Esophagus squamous epithelium (tissue), 5 donors: ENCODE measurements at places on chromosomes 5 and 9.
A peak's percentile ranks its signal among the peaks of the same experiment; 100 is the strongest.

DNA sequence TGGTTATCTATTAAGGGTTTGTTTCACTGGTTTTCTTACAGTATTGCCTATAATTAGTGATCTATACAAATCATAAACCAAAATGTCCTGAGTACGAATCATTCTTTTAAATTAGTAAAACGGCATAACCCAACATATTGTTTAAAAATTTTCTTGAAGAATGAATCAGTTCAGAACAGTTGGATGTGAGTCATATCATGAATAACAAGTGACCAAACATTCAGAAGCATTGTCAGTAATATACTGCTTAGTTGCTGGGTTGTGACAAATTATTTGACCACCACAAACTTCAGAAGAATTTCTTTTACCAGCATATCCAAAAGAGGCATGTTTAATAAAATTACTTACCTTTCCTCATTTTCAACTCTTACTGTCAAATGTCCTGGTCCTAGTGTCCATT lies 111.2 kb downstream of the UNC13B start:
- no peak for DNase-seq

DNA sequence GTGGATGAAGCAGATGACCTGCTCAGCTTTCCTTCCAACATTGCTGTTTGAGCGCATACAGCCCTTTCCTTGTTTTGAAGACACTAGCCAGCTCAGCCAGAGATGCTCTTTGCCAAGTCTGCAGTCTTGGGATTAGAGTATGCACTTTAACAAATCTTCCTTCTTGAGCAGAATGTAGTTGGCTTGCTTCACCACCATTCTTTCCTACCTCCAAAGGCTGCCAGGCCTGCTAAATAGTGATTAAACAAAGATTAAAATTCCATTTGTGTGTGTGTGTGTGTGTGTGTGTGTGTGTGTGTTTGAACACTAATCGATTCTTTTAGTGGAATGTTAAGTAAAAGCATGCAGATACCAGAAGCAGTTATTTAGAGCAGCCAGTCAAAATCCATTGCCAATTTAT lies 97.6 kb downstream of the GALNT10 start:
- DNase-seq: no peak

DNA sequence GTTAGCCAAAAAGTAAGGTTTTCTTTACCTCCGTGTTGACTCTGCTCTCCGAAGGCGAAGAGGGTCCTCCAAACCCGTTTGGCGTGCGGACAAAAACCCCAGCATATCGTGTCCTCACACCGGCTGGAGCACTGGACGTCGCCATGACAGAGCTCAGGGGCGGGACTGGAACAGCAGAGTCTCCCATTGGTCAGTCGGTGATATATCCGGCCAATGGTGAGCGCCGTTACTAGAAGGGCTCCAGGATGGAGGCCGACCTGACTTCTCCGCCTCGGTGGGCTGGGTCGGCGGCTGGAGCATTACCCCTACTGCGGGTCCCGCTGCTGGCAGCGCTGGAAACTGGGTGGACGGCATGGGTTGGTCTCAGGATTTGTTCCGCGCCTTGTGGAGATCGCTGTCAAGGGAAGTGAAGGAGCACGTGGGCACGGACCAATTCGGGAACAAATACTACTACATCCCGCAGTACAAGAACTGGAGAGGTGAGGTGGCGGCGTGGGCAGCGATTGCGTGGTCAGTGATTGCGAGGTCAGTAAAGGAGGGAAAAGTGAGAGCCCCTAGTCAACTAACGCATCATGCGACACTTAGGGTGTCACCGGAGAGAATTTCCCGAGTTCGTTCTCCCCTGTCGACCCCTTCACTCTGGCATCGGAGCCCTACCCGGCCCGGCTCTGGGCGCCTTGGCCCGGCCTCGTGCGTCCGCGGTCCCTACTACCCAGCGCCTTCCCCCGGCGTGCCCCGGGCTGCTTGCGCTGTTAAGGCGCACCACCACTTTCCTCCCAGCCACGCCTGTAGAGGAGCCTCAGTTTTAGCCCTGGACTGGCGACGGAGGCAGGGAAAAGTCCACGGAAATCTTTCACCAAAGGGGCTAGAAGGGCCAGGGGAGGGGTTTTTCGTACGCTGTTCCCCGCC lies at the start of the genes ERCC8 and NDUFAF2:
TSS of gene ERCC8 (minus strand) at position 167 of the 909 bp plus-strand sequence. CDS start at position 105, 62 bp downstream.
TSS of gene NDUFAF2 (plus strand) at position 302 of the 909 bp plus-strand sequence. CDS start at position 353, 51 bp downstream.
- peak; percentile 65 for DNase-seq

DNA sequence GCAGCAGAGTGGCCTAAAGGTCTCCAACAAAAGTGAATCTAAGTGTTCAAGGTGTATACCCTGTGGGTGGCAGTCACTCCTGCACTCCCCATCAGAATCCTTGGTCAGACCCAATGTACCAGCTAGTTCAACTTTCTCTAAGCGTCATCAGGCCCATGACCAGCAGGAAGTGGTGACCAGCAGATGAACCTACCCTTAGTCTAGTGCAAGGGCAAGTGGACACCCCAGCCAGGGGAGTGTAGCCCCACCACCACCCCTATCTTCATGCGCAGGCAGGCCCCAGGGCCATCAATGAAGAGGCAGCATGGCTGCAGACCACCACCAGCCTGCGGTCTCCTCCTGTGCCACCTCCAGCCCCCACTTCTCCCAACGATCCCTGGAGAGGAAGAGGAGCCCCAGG lies 213.1 kb downstream of the AGTPBP1 start:
- no peak for DNase-seq

DNA sequence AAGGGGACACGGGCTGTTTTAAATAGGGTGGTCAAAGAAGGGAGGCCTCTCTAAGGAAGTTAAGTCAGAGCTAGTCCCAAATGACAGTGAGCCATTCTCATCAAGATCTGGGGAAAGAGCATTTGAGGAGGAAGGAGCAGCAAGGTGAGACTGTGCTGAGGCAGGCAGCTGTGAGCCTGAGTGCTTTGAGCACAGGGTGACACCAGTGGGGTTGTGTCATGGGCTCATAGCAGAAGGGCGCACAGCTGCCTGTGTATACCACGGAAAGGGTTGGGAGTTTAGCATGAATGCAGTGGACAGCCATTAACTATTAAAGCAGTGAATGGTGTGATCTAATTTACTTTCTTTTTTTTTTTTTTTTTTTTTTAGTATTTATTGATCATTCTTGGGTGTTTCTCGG lies 19.2 kb downstream of the DMRT1 start:
- no peak for DNase-seq

DNA sequence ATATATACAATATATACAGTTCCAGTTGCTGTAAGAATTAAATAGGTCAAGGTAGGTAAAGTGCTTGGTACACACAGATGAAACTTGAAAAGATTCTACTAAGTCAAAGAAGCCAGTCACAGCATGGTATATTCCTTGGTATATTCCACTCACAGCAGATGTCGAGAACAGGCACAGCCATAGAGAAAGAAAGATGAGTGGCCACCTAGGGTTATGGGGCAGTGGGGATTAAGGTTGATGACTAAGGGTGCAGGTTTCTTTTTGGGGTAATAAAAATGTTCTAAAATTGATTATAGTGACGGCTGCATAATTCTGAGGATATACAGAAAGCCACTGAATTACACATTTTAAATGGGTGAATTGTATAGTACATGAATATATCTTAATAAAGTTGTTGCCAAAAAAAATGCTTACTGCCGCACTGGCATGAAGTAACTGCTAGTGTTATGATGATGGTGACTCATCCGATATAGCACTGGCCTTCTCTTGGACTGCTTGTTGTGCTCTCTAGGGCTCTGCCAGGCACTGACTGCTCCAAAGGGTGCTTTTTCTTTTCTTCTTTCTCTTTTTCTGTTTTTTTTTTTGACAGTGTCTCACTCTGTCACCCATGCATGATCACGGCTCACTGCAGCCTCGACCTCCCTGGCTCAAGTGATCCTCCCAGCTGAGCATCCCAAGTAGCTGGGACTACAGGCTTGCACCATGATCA lies 23.5 kb downstream of the TBC1D2 start:
- no peak for DNase-seq

- DNase-seq: no peak
Measured at GRCh38 chr5:72206994-72207393, 99.7 kb downstream of the MAP1B start.

DNA sequence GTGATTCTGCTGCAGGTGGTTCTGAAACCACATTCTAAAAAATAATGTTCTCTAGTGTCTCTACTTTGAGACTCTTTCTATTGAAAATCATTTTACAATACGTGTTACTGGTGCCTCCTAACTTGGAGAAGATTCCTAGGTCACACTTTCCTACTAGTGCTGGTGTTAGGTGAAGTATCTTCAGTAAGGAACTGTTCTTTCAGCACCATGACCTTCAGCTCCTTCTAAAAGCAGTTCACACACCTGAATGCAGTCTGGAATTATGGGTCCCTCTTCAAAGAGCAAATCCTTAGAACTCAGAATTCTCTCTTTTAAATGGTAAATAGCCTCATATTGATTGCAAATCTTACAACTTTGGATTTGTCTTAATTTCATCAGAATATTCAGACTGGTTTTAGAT lies 10.6 kb upstream of the DPYSL3 start:
- no peak for DNase-seq

- DNase-seq: no peak
Measured at GRCh38 chr9:28082671-28083070, 509.4 kb upstream of the C9orf72 start.

- no peak for DNase-seq
Measured at GRCh38 chr9:107161338-107161737, 121.7 kb upstream of the RAD23B start.

GRCh38 chr9:1222511-1222910 lies 172.4 kb downstream of the DMRT2 start:
- DNase-seq: no peak

DNA sequence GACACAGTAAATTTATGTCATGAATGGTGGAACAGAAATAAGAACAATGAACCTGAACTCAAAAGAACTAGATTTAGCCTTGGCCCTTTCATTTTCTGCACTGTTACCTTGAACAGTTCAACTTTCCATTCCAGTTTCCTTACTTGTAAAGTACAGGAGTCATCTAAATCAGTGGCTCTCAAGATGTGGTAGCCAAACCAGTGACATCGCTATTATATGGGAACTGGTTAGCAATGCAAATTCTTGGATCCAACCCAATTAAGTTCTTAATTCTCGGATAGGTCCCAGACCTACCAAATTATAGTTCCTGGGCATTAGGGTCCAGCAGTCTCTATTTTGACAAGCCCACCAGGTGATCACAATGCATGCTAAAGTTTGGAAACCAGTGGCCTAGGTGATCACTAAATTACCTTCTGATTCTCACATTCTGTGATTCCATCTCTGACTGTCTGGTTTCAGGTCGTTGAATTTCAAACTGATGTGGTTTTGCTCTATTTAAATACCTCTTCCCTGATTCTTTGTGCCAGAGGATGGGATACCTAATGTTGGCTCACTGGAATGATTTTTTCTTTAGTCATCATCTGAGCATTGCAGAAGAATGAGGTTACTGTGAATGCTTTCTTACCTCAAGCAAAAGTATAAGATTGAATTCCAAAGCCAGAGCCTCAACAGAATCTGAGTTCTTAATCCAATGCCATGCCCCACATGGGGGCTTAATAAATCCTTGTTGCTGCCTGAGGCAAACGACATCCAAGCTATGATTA lies 253.8 kb downstream of the ENC1 start:
- DNase-seq: no peak

GRCh38 chr5:179609834-179610108 lies 13.7 kb downstream of the HNRNPH1 start:
- DNase-seq: no peak

GRCh38 chr5:68196876-68197275 lies 18.7 kb upstream of the PIK3R1 start:
- DNase-seq: peak; percentile 12

DNA sequence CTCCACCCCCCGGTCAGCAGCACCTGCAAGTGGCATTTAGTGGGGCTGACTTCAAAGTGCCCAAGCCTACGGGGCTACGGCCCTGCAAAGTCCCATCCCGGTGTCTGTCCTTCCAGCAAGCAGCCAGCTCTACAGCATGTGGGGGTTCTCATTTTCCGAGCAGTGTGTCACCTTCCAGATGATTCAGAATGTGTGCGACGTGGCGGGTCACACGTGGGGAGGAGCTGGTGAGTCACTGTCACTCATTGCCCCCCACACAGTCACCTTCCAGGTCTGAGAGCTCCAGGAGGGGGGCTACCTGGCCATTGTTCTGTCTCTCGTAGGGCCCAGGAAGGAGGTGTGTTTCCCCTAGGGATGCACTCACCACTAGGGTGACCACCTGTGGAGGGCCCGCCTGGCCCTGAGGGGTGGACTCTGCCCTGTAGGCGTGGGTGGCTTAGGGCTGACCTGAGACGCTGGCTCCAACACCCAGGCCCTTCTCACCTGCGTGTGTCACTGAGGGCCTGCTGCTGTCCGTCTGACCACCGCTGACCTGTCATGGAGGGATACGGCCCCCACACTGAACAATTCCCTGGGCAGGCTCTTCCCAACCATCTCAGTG lies 70.2 kb downstream of the SEMA4D start:
- no peak for DNase-seq

DNA sequence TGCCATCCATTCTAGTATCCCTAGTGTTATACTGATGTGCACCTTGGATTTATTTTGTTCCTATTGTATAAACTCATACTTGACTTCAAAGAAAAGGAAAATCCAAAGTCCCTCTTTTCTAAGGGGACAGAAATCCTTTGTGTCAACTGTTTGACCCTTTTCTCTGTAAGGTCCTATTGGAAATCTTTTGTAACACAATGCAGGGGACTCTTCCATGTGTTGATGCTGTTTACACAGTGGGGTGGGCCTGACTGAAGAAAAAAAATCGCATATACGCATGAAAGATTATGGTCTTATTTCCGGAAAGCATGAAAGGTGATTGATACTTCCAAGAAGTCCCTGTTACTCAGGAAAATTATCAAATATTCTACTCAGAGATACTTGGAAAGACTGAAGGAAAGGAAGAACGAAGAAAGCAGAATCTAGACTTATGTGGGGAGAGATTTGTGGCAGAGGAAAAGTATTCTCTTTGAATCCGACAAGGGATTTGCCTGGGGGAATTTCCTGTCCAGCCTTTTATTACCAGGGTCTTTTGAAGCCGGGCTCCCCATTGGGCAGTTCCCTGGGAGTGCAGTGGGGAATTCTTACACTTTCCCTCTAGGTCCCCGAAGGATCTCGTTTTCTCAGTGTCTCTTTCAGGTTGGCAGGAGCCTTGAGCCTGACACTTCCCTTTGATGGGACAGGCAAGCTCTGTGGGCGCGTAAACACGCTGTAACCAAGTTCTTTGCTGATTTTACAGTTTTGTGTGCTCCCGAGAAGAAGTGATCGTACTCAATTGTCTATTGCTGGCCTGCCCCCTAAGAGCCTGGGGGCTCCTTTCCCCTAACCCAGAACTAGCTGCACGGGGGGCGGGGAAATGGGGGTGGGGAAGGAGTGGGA lies 779 bp upstream of the VCAN start:
- DNase-seq: no peak
